ENCODE measurements at places on chromosomes 6 and 20.

DNA sequence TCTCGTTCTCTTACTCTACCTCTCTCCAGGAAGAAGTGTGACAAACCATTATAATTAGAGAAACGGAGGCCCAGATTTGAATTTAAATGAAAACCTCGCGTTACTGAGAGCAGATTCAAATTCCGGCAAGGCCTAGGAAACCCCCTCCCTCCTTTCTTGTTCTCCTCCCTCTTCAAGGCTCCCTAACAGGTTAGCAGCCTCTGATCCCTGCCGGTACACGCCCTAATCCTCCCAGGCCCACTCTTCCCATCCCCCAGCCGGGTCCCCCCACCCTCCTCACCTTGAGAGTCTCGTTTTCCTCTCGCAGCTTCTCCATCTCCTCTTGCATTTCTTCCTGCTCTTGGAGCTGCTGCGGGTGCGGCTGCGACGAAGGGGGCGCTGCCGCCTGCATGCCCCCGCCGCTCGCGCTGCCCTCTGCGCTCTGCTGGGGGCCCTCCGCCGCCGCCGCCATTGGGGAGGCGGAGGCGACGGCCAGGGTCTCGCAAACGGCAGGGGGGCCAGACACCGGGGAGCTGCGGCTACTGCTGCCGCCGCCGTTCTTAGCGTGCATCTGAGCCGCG, 3.8 kb downstream of the MTCL3 start:
- peak; percentile 12 for DNase-seq

GRCh38 chr6:139568956-139569538, 194.6 kb upstream of the CITED2 start:
- DNase-seq = no peak

DNA sequence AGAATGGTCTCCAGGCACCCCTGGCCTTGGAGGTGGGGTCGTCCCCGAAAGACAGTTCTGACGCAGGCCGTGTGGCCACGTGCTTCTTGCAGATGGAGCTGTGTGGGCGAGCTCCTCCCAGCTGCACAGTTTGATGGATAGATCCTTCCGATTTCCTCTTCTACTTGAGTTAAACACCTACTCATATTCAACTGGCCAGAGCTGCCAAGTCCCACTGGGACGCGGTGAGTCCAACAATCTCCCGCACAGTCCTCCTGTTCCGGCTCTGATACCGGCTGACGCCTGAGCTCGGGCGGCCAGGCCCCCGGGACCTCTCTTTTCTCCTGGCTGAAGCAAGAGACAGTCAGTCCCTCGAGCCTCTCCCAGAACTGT, 57.9 kb upstream of the DACT2 start:
- no peak for DNase-seq

DNA sequence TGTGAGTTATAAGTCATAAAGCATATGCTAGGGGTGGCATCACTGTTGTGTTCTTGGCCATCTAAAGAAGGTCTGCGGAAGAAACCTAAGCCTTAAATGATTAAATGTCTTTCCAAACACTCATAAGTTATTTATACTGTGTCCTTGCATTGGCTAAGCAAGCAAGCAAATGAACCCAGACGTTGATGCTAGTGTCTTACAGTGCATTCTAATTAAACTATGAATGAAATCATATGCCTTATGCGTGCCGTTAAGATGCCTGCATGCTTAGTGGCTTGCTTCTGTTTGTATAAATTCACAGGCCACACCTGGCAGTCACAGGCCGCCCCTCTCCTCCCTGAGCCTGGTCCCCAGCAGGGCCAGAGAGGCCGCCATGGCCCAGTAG, 49.9 kb downstream of the RIN2 start:
- DNase-seq = no peak

DNA sequence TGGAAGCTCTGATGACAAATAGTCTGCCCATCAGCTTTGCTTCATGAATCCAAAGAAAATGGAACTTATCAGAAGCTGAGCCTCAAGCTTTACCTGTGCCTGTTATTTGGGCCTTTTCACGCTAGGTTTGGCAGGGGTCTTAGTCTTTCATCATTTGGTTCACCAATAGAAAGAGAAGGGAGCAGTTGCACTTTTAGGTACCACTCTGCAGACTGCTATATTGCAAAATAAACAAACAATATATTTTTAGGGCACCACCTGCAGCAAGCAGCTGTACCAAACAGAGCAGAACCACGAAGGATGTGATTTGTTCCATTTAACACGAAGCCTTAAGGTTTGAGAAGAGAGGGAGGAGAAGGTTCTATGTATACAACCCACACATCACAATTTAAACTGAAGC, 291.4 kb upstream of the RNF217 start:
- no peak for DNase-seq

GRCh38 chr6:13488015-13488895, 855 bp upstream of the GFOD1 start:
- no peak for DNase-seq

GRCh38 chr6:44462797-44463727, 75.6 kb downstream of the CDC5L start:
- DNase-seq = no peak

GRCh38 chr20:63055575-63056235, 48.9 kb upstream of the BHLHE23 start:
- no peak for DNase-seq

- no peak for DNase-seq
Observed at GRCh38 chr6:110930781-110931180, 27.7 kb upstream of the GTF3C6 start.

GRCh38 chr6:18183766-18184165, 28.5 kb downstream of the KDM1B start:
- DNase-seq = peak; percentile 21

DNA sequence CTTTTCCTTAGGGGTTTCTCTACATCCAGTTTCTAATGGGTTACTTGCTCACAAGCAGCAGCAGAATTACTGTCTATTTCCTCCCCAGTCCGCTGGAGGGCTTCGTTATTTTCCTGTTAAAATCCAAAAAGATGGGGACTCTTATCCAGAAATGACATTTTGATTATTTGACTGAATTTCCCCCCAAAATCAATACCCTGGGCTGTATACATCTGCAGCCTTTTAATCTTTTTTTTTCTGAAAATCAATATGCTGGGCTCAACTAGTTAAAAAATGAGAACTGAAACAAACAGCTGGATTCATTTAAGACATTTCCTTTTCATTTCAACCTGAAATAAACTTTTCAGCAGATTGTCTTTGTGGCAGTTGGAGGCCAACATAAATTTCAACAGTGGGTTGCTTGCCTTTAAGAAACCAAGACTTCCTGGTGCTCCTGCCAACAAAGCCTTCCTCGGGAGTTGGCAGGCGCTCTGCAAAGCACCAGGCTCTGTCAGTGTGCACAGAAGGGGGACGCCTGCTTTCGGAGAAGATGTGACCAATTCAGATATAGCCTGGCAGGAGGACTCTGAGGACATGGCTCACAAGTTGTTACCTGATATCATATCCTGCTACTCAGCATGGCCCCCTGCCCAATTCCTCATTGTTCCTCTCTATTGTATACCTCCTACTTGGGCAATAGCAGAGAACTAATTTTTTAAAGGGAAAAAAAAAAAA, 204.7 kb upstream of the ARG1 start:
- no peak for DNase-seq

- DNase-seq = no peak
Observed at GRCh38 chr6:125738276-125738675, 11.2 kb upstream of the HEY2 start.

DNA sequence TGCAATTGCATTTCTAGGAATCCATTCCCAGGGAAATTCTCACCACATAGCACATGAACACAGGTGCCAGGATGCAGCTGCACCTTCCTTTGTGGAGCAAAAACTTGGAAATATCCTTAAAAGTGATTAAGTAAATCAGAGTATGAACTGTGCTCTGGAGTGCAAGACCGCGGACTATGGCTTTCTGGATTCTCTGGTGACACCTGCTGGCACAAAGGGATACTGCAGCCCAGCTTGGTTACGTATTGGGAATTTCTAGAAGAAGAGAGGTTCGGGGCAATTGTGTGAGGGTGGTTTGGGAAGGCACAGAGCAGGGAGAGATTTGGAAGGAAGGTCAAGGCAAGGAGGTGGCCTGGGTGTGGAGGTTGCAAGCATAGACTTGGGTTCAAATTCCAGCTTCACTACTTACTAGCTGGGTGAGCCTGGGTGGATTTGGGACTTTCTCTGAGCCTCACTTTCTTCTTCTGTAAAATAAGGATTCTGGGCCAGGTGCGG, 15.9 kb upstream of the PEDS1 start:
- DNase-seq = peak; percentile 66

DNA sequence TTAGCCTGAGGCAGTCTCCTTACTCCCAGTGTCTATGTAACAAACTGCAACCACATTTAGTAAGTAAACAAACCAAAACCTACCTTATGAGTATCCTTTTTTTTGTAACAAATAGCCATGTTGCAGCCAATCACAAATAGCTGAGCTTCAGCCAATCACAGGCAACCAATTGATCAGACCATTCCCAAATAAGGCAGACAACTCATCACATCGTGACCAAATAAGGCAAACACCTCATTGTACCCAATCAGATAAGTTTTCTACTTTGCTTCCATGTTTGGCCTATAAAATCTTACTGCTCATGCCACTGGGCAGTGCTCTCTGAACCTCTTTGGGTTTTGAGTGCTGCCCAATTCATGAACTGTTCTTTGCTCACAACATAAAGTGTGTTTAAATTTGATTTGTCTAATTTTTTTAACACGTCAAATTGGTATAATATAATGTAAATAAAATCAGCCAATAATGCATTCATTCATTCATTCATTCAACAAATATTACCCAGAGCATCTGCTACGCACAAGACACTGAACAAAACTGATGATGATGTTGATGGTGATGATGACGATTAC, 117.8 kb downstream of the BCAS1 start:
- DNase-seq = no peak

GRCh38 chr6:3816251-3816650, 32.9 kb upstream of the FAM50B start:
- no peak for DNase-seq

- DNase-seq = no peak
Observed at GRCh38 chr6:167679790-167680604, 146.7 kb upstream of the AFDN start.

GRCh38 chr6:25458485-25458884, 179.3 kb downstream of the CARMIL1 start:
- no peak for DNase-seq

DNA sequence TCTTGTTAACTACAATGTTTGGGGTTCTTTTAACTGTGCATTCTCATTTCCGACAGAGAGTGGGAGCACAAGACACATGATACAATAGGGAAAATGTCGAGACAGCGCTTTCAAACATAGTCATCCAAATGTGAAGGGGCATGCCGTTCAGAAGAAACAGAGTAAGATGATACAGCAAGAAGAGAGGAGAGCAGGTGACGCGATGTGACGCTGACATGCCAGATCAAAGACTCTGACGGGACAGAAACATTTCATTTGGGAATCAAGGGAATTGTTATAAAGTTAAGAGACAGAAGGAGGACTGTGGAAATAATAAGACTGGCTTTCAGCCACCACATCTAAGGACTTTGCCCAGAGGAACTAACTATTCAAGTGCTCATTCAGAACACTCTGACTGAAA, 117.4 kb downstream of the FAXC start:
- DNase-seq = no peak

DNA sequence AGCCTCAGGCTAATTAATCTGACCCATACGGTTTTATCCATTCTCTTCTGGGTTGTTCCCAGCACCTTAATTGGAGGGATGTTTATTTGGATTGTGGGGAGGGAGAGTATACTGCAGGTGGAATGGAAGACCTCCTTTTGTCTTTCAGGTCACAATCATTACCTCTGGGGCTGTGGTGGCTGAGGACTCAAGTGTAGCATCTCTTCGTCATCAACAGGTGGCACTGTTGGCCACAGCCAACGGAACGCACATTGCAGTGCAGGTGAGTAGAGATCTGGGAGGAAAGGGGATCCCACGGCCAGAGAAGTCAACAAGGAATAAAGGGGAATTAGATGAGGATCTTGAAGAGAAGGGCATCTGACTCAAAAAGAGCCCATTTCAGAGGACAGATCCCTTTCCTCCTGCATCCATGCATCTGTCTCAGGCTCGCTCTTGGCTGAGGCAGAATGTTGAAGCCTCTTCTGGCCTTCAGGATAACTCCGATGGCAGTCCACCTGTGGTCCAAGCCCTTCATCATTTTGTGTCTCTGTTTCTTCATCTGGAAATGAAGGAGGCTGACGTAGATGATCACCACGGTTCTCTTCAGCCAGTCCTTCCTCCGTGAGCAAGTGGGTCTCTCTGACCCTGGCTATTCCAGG, 3.2 kb upstream of the DEF6 start:
- no peak for DNase-seq

DNA sequence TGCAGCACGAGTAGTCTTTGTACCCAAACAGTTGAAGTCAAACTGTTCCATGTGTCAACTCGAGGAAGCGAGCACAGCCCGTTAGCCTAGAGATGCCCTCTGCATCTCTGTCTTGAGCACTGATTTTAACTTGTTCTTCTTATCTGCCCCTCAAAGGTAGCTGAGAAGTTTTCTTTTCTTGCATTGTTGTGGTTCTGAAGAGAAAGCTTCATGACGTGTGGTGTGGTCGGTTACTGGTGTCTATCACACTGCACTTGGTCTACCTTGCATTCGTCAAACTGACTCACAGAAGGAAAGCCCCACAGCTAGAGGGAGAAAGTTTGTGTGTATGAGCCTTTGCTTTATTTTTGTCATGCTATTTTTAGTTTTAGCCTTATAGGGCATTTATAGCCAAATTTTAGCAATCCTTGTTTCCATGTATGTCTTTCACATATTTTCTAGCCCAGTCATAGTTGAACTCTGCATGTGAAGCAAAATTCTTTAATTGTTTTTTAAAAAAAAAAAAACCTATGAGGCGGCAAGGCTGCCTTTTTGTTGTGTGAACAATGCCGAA, 115.1 kb downstream of the JAG1 start:
- no peak for DNase-seq

GRCh38 chr20:2026004-2026403, 32.1 kb upstream of the PDYN start:
- no peak for DNase-seq

- DNase-seq = no peak
Observed at GRCh38 chr20:33875055-33875454, 63.9 kb downstream of the CHMP4B start.
